ENCODE measurements at places on chromosomes 12 and 14.

- DNase-seq = no peak
These were observed 12.1 kb downstream of the ADCK1 start for GRCh38 chr14:77812028-77812427.

GRCh38 chr14:47660158-47660557 lies 15.2 kb downstream of the MDGA2 start:
- no peak for DNase-seq

GRCh38 chr12:63795032-63795687 lies 15.5 kb downstream of the RXYLT1 start:
- no peak for DNase-seq

- no peak for DNase-seq
These were observed 285.9 kb downstream of the MDGA2 start for GRCh38 chr14:47389535-47389934.

DNA sequence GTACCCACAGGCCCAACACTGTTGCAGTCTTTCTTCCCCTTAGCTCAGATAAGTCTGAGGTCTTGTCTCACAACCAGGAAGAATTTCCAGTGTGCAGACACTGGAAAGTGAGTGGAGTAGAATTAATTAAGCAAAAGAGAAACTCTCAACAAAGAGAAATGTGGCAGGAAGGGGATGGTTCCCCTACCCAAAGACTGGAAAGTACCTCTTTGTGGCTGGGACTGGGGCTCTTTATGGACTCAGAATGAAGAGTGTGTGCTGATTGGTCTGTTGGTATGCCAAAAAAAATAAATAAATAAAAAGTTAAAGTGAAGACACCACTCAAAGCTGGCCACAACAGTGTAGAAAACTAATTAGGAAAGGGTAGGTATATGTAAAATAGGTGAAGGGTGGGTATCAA lies 26.4 kb downstream of the GLIPR1L1 start:
- no peak for DNase-seq

- no peak for DNase-seq
These were observed 33.4 kb downstream of the PNMA1 start for GRCh38 chr14:73680821-73681220.

DNA sequence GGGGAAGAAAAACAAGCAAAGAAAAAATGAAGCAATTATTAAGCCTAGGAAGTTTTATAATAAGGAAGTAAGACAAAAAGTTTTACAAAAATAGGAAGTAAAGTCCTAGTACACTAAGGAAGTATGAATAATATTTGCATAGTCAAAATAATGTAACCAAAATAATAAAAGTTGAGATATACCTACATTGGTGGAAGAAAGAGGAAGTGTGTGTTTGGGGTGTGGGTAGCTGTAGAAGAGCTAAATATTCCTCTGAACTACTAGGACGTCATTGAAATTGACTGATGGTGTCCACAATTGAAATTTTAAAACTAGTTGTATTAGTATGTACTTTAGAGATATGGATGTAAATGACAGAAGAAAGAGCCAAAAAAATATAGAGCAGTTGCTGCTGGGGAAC lies 228.4 kb upstream of the OTX2 start:
- no peak for DNase-seq

- DNase-seq = no peak
These were observed 161.9 kb downstream of the CHST11 start for GRCh38 chr12:104618691-104619090.
